ENCODE measurements at places on chromosomes 3 and 15. TPM values are rescaled to one million over a fixed set of nuclear protein-coding genes. Genes with fewer than 3 reads are reported as not detected.

The CLDN18 gene
- 59.9 TPM for polyA plus RNA-seq

The LRRIQ4 gene
- polyA plus RNA-seq, result 0.14 TPM

The DCLK3 gene
- 1.4 TPM for polyA plus RNA-seq

DNA sequence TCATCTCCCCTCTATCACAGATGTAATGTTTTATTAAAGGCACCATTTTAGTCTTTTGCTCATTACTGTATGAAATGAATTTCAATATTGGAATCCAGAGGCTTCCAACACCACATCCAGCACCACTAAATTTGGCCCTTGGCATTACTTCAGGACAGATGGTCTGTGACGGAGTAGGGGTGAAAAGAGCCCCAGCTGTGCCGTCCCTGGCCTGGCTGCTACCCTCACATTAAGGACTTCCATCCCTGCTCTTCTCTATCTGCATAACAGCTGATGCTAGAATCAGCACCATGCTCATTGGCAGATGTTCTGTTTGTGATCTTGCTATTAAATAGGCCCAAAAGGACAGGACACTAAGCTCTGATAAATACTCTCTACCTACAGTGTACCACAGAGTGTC is 152.9 kb downstream of the IL1RAP start:
- no peak for DNase-seq

DNA sequence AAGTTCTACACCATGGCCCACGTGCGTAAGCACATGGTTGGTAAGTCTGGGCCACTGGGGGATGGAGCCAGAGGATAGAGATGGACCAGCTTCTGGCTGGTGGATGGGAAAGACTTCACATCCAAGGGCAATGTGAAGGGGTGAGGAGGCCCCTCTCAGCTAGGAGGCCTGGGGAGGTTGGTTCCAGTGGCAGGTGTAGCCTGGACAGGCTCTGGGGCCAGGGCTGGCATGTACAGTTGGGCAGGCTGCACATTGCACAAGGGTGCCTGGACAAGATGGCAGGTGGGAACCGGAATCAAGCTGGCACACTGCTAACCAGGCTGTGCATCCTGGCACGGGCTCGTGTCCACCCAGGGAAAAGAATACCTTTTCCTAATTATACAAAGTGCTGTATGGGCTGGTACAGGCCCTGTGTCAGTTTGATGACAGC is 8.1 kb downstream of the ZBTB47 start:
- no peak for DNase-seq

GRCh38 chr3:23659274-23659673 is 146.5 kb upstream of the UBE2E1 start:
- no peak for DNase-seq

DNA sequence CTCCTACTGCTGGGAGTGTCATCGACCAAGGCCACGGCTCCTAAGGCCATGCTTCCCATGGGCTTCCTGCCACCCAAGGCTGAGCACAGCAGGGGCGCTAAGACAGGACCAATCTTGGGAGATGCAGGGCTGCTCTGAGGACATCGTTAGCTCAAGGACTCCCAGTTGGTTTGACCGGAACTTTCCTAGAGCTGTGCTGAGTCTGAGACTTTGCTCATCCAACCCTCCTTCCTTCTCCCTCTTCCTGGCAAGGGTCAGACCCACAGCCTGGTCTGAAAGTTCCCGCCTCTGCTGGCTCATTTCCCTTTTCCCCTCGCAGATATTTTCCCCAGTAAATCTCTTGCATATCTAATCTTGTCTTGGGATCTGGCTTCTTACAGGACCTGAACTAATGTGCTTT is 57.2 kb downstream of the EPHB3 start:
- no peak for DNase-seq

DNA sequence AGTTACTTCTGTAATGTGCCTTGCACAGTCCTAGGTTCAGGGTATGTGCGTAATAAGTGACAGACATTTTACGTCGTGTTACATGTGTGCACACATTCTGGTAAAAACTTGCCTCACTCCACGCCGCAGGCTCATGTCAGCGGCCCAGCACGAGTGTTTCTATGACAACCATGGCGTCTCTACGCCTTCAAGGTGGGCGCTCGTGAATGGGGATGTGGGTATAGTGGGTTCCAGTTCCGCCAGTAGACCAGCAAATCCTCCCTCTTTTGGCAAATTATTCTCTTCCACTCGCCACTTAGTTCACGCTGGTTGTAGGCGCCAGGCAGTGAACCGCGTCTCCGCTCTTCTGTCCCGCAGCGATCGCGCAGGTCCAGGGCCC is 40.3 kb downstream of the CHST14 start:
- DNase-seq, result no peak

DNA sequence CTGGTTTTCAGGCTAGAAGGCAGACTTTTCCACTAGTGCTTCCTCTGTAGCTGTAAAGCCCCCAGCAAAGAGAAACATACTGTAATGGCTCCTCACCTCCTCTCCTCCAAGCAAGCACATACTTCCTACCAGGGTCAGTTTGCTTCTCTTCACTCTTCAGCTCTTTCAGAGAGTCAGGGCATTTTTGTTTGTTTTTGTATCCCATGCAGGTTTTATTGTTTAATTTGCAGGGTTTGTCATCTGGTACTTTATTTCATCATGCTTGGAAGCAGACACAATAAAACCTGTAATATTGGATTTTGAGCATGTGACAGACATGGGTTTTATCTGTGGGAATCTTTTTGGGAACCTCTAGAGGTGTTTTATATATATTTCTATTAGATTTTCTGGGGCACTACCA is 753.3 kb upstream of the ROBO1 start:
- no peak for DNase-seq

All from right lung (tissue), 10 donors.